ENCODE measurements at places on chromosomes 3 and 15.

- DNase-seq, result no peak
Observed at GRCh38 chr15:31609906-31610305, 283.3 kb downstream of the KLF13 start.

- DNase-seq, result no peak
Observed at GRCh38 chr3:11499144-11499543, 144.6 kb downstream of the VGLL4 start.

DNA sequence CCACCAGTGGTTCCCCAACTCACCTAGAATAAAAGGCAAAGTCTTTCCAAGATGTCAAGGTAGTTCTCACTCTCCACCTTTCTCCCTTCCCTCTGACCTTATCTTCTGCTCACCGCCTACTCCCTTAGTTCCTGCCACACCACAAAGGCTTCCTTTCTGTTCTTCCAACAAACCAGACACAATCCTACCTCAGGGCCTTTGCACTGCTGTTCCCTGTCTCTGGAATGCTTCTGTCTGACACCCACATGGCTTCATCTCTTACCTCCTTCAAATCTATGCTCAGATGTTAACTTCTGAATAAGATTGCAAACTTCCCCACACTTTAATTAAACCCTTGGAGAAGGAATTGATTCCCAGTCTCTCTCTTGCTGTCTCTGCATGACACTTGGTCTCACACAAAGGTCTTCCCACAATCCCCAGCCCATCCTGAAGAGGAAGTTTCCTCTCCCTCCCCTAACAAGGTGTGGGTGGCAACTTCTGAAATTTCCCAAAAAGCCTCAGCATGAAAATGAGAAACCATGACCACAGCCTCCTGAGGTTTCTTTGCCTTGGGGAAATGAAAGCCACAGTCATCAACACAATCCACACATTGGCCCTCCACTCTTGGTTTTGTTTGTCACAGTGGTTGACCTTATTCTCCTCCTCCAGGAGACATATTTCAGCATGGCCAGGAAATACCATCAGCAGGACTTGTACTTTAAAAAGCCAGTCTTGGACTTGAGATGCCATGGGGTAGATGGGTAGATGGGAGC lies 3.0 kb upstream of the RYK start:
- DNase-seq, result no peak

- DNase-seq, result no peak
Observed at GRCh38 chr3:24060055-24060454, 115.0 kb downstream of the NR1D2 start.

DNA sequence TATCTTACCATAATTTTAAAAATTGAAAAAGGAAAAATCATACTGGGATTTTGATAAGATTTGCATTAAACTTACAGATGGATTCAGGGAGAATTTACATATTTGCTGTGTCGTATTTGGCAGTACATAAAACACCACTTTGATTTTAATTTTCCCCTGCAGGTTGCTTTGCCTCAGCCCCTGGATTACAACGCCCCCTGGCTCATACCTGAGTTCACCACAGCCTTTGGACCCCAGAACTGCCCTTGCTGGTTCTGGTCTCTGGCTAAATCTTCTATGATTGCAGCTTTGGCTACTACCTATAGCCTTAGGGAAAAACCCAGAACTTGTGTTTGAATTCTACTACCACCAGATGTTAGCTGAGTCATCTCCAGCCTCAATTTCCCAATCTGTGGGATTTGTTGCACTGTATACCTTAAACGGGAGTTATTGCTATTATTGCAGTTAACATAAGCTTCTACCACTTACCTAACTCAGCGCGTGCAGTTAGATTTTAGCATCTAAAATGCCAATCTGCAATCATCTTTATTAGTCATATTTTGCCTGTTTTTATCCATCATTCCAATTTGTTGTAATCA lies 315.7 kb upstream of the GADL1 start:
- no peak for DNase-seq

All from stimulated activated CD4-positive, alpha-beta T cell treated with anti-CD3 and anti-CD28 coated beads, Interleukin-1b, Interleukin-23, amount 100 ng/mL, for 48 hours (primary cell).